Stimulated activated CD4-positive, alpha-beta T cell treated with anti-CD3 and anti-CD28 coated beads, Interleukin-15, amount 100 ng/mL, for 1 hour (primary cell): ENCODE measurements at places on chromosomes 2 and 18.

- no peak for DNase-seq
Observed at GRCh38 chr18:78859686-78860085, 119.9 kb upstream of the SALL3 start.

DNA sequence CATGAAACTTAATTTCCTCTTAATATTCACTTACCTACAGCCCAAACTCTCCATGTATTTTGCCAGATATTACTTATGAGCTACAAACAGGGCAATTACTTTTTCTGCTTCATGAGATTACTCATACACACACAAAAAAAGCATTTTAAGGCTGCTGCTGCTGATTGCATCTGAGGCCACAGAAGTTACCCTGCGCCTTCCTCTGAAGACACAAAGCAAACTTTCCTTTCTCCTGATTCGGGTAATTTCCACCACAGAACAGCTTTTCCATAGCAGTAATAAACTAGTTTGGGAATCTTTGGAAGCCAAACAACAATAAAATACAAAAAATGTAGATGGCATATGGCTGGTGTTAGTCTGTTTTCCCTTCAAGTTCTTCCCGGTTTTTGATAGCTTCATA lies 6.2 kb downstream of the TTC32 start:
- DNase-seq: no peak

- DNase-seq: no peak
Observed at GRCh38 chr18:44411976-44412375, 268.7 kb upstream of the SETBP1 start.

GRCh38 chr2:109525836-109526235 lies 87.9 kb downstream of the SEPTIN10 start:
- DNase-seq: no peak

DNA sequence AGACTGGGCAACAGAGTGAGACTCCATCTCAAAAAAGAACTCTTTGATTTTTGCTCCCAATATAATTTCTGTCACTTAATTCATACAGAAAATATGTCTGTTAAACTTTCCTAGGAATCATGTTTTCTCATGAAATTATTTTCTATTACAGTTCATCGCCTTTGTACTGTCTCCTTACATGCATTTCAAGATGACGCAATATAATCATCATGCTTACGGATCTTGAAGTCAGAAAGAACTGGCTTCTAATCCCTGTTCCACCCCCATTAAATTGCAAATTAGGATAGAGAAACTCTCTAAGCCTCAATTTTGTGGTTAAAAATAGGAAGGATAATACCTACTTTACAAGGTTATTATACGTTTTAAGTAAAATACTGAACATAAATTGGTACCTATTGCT lies 467.6 kb upstream of the SMIM21 start:
- DNase-seq: no peak

- no peak for DNase-seq
Observed at GRCh38 chr2:121596221-121597080, 52.8 kb downstream of the CLASP1 start.

GRCh38 chr18:12606592-12607315 lies 51.2 kb downstream of the SPIRE1 start:
- no peak for DNase-seq

- DNase-seq: no peak
Observed at GRCh38 chr18:12858991-12859390, 25.0 kb downstream of the PTPN2 start.

DNA sequence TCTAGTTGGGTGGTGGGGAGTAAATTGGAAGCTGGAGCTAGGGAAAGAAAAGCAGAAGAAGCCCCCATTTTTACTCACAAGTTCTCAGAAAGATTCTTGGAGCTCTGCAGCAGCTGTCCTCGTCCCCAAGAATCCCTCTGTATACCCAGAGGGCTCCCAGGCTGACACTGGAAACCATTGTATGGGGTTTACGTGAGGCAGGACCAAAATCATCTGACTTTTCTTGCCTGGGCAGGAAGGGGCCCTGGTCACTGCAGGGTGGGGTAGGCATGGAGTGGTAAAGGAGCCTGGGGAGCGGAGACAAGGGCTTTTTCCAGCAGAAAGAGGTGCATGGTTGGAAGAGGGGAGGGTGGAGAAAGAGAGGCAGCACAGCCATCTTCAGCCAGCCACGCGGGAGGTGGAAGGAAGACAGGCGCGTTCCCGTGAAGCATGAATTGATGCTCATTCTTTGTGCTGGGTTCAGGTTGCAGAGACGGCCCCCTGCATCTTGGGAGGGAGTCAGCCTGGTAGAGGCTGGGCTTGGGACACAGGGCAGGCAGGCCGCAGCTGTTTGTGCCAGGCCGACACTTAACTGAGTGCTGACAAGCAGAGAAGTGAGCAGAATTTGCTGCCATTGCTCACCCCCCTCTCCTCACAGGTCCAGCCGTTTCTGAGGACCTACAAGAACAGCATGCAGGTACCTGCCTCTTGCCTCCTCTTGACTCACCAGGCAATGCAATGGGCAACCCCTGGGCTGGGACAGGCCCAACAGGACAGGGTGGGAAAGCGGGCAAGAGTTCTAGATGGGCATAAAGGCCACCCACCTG lies 94.8 kb downstream of the PLB1 start:
- no peak for DNase-seq

DNA sequence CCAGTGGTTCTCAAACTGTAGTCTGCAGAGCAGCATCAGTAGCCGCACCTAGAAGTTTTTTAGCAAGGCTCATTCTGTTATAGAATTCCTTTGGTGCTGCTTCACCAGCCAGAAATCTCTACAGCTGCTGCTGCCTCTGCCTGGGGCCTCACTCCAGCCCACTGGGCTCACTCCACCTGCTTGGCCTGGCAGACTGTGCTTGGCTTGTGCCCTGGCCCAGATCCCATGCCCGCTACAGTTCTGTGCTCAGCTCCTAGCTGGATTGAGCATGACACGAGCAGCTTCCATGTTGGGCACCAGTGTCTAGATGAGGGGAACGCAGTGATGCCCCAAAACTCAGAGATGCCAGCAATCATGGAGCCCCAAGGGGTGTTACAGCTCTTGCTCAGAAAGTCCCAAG lies 22.6 kb downstream of the MAPK4 start:
- DNase-seq: no peak
